ENCODE measurements at places on chromosomes 1 and 21.

DNA sequence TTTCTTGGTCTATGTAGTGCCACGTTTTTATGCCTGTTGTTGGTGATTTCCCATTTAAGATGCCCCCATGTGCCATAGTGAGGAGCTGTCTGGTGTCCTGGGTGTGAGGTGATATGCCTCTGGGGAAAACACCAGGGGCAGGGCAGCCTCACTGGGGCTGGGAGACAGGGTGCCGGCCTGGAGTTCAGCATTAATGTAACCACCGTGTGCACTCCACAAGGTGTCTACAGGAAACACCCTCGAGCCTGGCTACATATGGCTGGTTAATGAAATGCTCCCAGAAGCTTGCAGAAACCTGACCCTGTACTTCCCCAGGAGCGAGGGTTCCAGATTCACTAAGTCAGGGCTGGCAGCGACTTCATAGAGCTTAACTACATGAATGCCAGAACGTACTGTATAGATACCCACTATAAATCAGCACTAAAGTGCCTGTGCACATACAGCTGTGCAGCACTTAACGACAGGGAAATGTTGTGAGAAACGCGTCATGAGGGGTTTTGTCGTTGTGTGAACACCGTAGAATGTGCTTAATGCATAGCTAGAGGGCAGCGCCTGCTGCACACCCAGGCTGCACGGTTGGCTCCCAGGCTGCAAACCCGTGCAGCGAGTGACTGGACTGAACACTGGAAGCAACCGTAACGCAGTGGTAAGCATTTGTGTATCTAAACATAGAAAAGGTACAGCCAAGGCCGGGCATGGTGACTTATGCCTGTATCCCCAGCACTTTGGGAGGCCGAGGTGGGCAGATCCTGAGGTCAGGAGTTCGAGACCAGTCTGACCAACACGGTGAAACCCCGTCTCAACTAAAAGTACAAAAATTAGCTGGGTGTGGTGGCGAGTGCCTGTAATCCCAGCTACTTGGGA is 10.4 kb downstream of the TFF2 start:
- DNase-seq: no peak

- DNase-seq: no peak
These were observed 53.2 kb downstream of the KIF1B start for GRCh38 chr1:10263450-10264082.

GRCh38 chr21:26001356-26001755 is 169.2 kb downstream of the APP start:
- DNase-seq: no peak

DNA sequence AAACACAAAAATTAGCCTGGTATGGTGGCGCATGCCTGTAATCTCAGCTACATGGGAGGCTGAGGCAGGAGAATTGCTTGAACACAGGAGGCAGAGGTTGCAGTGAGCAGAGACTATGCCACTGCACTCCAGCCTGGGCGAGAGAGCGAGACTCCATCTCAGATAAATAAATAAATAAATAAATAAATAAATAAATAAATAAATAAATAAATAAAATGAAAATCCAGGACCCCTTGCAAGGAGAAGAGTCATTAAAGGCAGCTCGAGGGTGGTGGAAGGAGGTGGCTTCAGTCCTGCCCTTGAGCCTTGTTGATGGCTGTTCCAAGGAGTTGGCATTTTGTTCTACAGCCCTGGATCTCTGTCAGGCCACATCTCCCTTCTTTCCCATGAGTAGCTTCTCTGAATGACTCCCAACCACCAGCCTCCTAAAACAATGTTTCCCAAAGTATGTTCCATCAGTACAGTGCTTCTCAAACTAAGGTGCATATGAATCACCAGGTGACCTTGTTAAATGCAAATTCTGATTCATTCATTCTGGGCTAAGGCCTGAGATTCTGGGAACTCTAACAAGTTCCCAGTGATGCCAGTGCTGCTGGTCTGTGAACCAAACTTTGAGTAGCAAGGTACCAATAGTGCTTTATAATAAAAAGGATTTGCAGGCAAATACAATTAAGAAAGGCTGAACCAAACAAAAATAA is 99.0 kb downstream of the KCNN3 start:
- DNase-seq: no peak

DNA sequence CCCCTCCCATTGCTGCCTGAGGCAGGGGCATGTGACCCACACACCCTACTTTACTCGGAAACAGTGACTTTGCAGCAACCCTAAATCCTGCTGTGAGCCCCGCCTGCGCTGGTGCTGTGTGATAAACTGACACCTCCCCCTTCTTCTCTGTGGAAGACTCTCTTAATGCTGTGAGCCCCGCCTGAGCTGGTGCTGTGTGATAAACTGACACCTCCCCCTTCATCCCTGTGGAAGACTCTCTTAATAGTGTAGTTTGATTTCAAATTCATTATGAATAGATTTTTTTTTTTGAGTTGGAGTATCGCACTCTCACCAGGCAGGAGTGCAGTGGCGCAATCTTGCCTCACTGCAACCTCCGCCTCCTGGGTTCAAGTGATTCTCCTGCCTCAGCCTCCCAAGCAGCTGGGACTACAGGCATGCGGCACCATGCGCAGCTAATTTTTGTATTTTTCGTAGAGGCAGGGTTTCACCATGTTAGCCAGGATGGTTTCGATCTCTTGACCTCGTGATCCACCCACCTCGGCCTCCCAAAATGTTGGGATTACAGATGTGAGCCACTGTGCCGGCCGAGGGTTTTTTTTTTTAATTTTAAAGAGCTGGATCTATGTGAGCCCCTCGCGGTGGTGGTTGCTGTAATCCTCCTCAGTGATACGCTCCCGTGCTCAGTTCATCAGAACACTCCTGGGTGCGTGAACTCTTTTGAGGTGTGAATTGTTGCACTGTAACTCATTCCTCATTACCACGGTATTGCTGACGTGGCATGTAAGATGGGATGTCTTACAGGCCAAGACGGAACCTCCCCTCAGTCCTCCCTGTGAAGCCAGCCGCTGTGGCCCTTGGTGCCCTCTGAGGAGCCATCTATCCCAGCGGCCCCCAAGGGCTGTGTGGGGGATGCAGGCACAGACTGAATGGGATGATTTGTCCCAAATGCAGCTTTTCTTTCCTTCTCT is 60.3 kb downstream of the GALNT2 start:
- peak; percentile 24 for DNase-seq

DNA sequence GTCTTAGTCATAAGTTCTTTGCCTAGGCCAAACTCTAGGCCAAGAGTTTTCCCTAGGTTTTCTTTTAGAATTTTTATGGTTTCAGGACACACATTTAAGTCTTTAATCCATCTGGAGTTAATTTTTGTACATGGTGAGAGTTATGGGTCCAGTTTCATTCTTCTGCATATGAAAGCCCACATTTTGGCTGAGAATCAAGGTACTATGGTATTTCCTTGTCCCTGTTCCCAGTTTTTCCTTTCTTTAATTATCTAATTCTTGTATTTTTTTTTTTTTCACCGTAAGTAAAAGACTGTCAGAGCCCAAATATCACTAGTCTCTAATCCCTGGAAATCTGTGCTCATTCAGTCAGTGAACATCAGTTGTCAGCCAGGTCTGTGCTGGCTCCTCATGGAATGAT is 105.4 kb downstream of the MAP3K21 start:
- DNase-seq: no peak

DNA sequence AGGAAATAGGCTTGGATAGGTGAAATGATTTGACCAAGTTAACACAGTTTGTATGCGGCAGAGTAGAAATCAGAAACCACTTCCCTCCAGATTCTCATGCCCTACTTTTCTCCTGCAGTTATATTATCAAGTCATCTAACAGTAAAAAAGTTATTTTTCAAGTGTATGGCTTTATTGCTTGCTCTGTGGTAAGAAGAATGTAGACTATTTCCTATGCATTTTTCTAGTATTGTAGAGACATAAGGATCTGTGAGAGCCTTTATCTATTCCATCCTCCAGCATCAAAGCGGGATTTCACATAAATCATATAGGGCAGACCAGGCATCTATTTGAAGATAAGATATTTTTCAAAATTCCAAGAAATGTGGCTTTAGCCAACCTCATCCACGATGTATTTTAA is 208.5 kb downstream of the TTLL7 start:
- DNase-seq: no peak

GRCh38 chr1:59878370-59878769 is 48.2 kb downstream of the CYP2J2 start:
- DNase-seq: no peak

DNA sequence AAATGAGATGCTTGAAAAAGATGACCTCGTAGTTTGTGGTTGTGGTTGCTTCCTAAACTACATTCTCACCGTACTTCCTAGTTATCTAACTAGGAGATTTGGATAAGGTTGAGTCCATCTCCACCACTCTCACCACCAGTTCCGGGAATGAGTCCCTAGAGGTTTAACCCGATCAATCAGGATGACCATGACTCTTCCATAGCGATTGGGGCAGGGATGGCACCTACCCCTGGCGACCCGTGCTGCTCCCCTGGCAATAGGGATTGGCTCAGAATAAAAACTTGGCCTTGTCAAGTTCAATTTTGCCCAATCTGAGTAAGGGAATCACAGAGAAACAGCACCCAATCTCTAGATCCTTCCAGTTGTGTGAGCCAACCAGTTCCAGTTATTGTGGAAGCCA is 2.7 kb upstream of the MIS18A start:
- no peak for DNase-seq

- DNase-seq: no peak
These were observed 23.8 kb downstream of the CD244 start for GRCh38 chr1:160838888-160839287.

DNA sequence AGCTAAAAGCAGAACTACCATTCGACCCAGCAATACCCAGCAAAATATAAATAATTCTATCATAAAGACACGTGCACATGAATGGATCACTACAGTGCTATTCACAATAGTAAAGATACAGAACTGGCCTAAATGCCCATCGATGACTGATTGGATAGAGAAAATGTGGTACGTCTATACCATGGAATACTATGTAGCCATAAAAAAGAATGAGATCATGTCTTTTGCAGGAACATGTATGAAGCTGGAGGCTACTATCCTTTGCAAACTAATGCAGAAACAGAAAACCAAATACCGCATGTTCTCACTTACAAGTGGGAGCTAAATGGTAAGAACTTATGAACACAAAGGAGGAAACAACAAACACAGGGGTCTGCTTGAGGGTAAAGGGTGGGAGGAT is 53.4 kb downstream of the UCHL5 start:
- no peak for DNase-seq

DNA sequence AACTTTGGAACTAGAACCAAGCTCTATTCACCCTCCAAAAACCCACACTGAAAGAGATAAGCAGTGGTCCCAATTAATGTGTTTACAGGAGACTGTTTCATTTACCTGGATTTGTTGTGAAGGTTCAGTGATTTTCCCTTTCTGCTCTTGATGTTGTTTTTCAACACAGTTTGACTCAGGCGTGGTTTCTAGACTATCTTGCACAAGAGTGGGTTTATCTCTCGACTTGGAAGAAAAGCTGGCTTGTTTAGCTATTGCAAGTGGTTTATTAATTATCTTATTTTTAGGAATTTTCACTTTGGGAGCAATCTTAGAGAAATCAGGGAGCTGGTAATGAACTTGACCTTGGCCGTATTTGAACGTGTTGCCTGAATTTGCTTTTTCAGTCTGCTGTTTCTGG is 5.3 kb downstream of the AKNAD1 start:
- DNase-seq: no peak

DNA sequence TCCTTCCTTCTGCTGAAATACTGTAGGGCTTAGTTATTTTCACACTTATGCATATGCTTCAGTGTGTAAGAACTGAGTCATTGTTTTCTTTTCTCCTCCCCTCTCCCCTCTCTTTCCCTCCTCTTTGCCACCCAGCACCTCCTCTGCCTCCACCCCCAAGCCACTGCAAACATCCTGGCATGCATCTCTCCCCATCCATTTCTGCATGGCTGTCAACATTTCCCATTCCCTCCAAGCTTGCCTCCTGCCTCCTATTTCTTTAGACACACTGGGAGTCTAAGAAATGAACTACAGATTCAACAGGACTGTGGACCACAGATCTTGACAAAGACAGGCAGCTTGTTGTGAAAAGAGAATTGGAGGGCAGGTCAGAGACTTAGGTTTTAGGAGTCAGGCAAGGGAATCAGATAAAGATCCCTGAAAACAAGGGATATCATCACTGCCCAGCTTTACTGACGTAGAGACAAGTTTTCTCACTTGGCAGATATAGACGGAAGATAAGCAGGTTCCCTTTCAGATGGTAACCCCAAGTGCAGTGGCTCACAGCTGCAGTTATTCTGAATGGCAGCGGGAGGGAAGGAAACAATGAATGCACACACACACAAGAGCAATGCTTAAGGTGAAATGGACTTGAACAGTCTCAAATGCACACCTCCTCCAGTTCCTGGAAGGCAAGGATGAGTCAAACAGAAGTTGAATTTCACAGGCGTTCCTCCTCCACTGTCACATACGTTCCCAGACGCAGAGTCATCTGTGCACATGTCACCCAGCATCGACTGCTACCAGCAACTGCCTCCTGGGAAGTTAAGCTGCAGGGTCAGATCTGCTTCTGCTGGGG is 56.1 kb downstream of the HIVEP3 start:
- DNase-seq: peak; percentile 10

DNA sequence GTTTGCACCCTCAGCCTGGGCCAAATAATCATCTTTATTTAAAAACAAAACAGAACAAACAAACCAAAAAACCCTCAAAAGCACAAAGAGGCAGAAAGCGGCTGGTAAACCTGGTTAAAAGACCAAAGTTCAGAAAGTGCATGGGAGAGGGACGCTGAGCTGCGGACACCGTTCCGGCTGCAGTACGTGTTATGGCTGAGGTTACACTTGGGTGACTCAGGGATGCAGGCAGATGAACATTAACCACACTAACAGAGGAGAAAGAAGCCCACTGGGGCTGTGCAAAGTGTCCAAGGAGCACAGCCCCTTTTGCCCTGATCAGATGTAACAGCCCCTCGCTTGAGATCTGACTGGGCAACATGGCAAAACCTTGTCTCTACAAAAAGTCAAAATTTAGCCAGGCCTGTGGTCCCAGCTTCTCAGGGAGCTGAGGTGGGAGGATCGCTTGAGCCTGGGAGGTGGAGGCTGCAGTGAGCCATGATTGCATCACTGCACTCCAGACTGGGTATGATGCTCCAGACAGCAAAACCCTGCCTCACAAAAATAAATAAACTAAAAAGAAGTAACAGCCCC is 28.3 kb downstream of the GPR157 start:
- DNase-seq: no peak

- DNase-seq: no peak
These were observed 17.3 kb downstream of the KCTD3 start for GRCh38 chr1:215584389-215584788.

DNA sequence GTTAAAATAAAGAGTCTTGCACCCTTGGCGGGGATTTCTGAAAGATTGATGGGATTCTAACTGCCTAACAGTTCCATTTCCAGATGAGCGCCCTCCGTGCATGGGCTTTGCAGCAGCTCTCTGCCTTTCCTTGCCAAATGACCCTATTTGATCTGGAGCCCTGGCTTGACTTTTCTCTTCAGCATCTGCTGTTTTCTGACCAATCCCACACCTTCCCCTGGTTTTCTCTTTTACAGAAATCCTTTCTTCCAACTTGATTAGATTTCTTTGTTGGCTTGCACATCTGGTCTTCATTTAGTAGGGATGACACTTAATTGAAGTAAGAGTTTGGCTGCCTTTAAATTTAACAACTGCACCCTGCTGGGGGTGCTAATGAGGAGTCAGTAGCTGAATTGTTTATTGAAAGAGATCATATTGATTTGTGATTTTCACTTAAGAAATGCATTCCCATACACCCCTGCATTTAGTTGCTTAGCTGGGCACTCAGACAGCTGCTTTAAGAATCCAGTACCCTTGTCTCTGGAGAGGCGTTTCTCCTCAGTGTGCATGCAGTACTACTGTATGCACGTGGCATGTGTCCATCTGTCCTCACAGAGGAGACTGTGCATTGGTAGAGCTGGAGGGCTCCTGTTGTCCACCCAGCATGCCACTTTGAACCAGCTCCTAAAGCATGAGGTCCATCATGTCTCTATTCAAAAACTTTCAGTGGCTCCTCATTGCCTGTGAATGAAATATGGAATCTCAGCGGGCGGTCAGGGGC is 99.7 kb downstream of the NOS1AP start:
- DNase-seq: no peak

Data from stimulated activated CD8-positive, alpha-beta memory T cell treated with anti-CD3 and anti-CD28 coated beads, Interleukin-15, amount 100 ng/mL, for 4 hours (primary cell).